ENCODE measurements at places on chromosomes 16 and 17. TPM values are rescaled to one million over a fixed set of nuclear protein-coding genes. Genes with fewer than 3 reads are reported as not detected.

The C17orf78 gene
- total RNA-seq: not detected

The GPR179 gene
- total RNA-seq: 0.06 TPM

The FNDC8 gene
- not detected for total RNA-seq

DNA sequence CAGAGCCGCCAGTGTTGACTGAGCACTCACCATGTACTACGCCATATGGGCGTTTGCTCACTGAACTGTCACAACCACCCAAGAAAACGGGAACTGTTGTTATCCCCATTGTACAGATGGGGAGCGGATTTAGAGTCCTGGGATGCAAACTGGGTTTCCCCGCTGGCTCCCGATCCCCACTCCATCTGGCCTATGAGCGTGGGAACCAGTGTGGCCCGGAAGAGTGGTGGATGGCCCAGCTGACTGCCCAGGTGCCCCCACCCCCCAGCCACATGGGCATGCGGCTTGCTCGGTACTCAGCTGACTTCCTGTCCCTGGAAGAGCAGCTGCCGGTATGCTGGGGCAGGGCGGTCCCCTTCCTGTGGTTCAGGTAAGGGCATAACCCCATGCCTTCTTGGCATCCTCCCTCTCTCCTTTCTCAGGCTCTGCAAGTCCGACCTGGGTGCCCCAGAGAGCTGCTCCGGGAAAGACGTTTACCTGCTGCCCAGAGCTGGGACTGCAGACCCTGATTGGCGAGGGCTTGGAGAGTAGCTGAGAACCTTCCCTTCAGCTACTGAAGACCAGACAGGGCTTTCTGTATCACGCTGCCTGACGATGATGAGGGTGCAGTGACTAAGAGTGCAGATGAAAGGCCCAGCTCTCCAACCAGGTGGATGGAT lies 16.2 kb downstream of the SOCS3 start:
- H3K4me3 ChIP-seq: peak overlapping the region; percentile 30
- no peaks in the 10 kb centered on the region for H3K27me3 ChIP-seq
- H3K36me3 ChIP-seq: no peaks in the 10 kb centered on the region
- peaks cover 91% of the 10 kb centered on the region for H3K4me1 ChIP-seq

DNA sequence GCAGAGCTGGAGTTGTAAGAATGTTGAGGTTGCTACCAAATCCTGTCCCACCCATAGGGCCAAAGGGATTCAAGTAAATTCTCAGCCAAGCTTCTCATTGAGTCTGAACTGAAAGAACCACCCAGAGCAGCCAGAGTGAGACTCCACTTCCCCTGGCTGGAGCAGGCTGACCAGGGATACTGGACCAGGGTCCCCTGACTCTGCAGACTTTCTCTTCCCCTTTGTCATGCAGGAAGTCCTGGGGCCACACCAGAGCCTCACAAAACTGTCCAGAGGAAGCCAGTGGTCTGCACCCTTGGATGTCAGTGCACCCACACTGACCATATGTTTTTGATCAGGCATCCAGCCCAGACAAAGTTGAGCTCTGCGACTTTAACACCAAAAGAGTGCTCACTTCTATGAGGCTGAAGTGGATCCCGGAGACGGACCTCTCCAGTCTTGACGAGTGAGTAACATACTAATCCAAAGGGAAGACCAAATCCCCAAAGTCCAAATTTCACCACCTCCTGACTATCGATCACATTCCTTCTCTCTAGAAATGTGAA lies 4.1 kb downstream of the NXN start:
- H3K36me3 ChIP-seq: no peaks in the 10 kb centered on the region
- H3K27ac ChIP-seq: no peak overlapping the region
- no peak for DNase-seq
- H3K4me1 ChIP-seq: no peaks in the 10 kb centered on the region
- peaks cover 10% of the 10 kb centered on the region for H3K27me3 ChIP-seq

DNA sequence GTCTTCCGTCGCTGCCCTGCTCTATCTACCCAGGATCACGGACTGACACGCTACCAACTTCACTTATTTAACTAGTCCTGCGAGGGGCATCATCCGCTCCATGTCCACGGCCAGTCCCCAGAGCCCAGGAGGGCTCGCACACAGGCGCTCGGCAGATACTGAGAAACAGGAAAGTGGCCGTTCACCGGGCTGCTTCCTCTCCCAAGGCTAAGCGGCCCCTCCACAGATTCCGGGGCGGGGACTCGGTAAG lies 388 bp downstream of the OXLD1 start:
- peaks cover 32% of the 10 kb centered on the region for H3K36me3 ChIP-seq
- DNase-seq: no peak
- H3K27me3 ChIP-seq: no peaks in the 10 kb centered on the region
- peak overlapping the region; percentile 61 for H3K27ac ChIP-seq

DNA sequence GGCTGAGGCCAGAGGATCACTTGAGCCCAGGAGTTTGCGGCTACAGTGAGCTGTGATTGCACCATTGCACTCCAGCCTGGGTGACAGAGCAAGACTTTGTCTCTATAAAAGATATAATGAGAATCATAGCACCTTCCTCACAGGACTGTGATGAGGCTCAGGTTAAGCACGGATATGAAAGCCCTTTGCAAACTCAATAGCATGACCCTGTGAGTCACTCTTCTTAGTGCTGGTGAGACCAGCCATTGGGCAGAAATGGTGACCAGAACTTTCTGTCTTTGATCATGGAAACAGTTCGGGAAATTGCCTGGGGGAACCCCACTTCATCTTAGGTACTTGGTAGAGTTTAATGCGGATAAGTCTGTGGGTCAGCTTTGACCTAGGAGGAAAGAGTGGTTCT lies 144.2 kb downstream of the PRKCB start:
- DNase-seq: no peak
- no peak overlapping the region for H3K27ac ChIP-seq
- H3K4me1 ChIP-seq: peaks cover 25% of the 10 kb centered on the region
- H3K27me3 ChIP-seq: no peaks in the 10 kb centered on the region

GRCh38 chr17:79075861-79076406 lies 1.3 kb downstream of the ENGASE start:
- no peak for DNase-seq
- H3K4me1 ChIP-seq: peaks cover 2% of the 10 kb centered on the region
- H3K36me3 ChIP-seq: no peaks in the 10 kb centered on the region
- H3K27ac ChIP-seq: peak overlapping the region; percentile 48

DNA sequence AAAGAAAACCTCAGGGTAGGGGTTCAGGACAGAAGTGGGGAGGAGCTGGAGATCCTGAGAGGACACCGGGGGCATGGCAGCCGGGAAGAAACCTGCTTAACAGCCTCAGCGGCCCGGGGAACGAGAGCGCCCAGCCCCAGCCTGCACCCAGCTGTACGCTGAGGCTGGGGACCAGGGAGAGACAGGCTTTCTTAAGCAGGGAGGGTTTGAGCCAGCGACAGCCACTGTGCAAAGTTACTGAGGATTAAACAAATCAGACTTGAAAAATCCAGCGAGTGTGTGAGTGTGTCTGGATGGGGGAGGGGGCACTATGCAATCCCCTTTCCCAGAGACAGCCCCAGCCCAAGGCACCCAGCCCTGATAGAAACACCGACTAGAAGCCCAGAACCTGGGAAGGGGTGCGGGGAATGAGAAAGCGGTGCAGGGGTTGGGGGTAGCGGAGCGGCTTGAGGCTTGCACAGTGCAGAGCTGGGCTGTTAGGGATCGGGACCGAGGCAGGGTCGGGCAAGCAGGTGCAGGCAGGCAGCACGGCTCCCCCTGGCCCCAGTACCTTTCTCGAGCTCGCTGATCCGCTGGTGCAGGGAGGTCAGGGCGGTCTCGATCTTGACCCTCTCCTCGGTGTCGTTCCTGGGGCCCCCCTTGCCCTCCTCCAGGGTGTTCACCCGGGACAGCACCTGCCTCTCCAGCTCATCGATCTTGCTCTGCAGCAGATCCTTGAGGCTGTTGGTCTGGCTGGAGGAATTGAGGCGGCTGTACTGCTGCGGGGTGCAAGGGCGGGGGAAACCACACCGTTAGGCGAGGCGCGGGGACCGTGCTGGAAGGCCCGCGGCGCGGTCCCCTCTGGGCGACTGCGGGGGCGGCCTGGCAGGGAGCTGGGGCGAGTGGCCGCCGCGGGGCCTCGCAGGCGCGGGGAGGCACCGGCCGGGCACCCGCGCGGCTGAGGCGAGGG lies 1.2 kb downstream of the NPTX1 start:
- H3K4me1 ChIP-seq: peaks cover 64% of the 10 kb centered on the region
- no peak for DNase-seq
- H3K27me3 ChIP-seq: peaks cover 4% of the 10 kb centered on the region
- H3K27ac ChIP-seq: no peak overlapping the region

DNA sequence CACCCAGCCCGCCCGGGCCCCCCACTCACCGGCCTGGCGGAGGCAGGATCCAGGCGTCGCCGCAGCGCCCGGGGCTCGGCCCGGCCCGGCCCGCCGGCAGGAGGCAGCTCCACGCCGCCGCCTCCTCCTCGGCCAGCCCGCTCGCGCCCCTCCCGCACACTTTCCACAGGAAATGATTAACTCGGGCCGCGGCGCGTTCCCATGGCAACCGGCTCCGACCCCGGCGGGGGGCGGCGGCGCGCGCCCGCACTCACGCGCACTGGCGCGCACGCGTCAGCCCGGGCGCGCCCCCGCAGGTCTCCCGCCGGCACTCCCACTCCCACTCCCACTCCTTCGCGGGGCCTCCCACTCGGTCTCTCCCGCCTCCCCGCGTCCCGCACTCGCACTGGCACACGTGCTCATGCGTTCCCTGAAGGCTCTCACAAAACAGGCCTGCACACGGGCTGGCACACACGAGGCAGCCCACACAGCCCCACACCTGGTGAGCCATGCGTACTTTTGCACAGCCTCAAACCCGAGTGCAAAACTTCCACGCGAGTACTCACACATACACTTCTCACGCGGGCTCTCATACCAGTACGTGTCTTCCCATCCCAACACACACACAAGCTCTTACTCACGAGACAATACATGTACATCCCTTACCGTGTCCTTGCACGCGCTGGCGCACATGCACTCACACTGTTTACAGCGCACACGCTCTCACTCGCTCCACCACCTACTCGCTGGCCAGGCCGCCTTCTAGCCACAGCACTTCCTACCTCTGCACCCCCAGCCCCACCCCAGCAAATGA lies at the start of gene KIFC3:
Gene KIFC3 (minus strand): TSS at position 151 of the 793 bp plus-strand sequence. CDS start 4,248 bp downstream, outside the sequence.
- no peak within 1 kb of the TSS for H3K27ac ChIP-seq
- peak within 1 kb of the TSS; percentile 39 for H3K4me3 ChIP-seq
- peak; percentile 53 for DNase-seq

DNA sequence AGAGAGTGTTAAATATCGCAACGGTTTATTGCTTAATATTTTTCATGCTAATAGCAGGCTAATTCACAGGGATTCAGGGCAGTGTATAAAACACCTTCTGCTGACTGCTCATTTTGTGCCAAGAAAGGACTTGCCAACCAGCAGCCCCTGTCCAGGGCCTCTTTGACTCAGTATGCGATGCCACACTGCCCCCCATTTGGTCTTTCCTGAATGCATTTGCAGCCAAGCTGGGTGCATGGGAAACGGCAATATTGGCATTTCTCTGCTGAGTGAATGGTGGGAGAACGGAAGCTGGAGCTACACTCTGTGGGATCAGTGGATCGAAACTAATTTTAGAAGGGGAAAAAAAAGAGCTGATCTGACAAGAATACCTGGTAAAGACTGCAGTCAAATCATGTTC lies 152.9 kb upstream of the C16orf82 start:
- no peaks in the 10 kb centered on the region for H3K4me1 ChIP-seq
- no peak for DNase-seq
- H3K27me3 ChIP-seq: peaks cover 6% of the 10 kb centered on the region
- no peak overlapping the region for H3K4me3 ChIP-seq
- no peaks in the 10 kb centered on the region for H3K36me3 ChIP-seq

GRCh38 chr16:20515688-20516090 lies 60.5 kb downstream of the ACSM2B start:
- H3K4me1 ChIP-seq: no peaks in the 10 kb centered on the region
- no peaks in the 10 kb centered on the region for H3K36me3 ChIP-seq
- no peak for DNase-seq
- H3K27me3 ChIP-seq: no peaks in the 10 kb centered on the region

DNA sequence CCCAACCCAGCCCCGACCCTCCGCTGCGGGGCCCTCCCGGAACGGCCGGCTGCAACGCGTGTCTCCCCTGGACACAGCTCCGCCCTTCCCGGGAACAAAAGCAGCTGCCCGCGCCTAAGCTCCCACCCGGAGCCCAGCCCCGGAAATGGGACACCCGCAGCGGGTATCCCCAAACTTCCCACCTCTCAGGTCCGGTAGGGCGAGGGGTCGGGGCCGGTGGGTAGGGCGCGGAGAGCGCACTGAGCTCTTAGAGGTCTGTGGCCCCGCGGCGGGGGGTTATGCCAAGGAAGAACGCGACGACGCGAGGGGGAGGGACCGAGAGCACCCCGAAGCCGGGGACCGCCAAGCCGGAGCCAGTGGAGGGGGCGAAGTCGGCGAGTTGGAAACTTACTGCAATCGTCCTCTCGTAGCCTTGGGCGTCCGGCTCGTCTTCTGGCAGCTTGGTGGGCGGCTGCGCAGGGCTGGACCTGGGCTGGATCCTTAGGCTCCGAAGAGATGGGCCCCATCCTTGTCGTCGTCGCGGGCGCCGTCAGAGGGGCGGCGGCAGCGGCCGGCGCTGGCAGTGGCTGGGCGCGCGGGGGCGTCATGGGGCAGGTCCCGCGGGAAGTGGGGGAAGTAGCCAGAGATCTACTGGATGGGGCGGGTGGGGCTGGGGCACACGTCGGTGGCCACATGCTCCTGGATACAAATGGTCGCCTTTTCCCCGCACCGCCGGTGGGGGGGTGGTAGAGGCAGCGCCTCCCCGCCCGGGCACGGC lies 6.9 kb downstream of the USP6 start:
- H3K36me3 ChIP-seq: no peaks in the 10 kb centered on the region
- H3K27me3 ChIP-seq: peaks cover 52% of the 10 kb centered on the region
- DNase-seq: no peak

GRCh38 chr16:8600144-8600775 lies 9.9 kb upstream of the TMEM114 start:
- H3K36me3 ChIP-seq: no peaks in the 10 kb centered on the region
- H3K4me3 ChIP-seq: no peak overlapping the region

- H3K27me3 ChIP-seq: peaks cover 18% of the 10 kb centered on the region
- H3K36me3 ChIP-seq: no peaks in the 10 kb centered on the region
- DNase-seq: no peak
- no peak overlapping the region for H3K27ac ChIP-seq
Observed at GRCh38 chr17:42518755-42519545, 17.1 kb upstream of the NAGLU start.

- no peak overlapping the region for H3K4me3 ChIP-seq
- peaks cover 50% of the 10 kb centered on the region for H3K4me1 ChIP-seq
- H3K36me3 ChIP-seq: peaks cover 25% of the 10 kb centered on the region
- no peaks in the 10 kb centered on the region for H3K27me3 ChIP-seq
Observed at GRCh38 chr17:79830303-79830702, 8.9 kb downstream of the CBX4 start.

DNA sequence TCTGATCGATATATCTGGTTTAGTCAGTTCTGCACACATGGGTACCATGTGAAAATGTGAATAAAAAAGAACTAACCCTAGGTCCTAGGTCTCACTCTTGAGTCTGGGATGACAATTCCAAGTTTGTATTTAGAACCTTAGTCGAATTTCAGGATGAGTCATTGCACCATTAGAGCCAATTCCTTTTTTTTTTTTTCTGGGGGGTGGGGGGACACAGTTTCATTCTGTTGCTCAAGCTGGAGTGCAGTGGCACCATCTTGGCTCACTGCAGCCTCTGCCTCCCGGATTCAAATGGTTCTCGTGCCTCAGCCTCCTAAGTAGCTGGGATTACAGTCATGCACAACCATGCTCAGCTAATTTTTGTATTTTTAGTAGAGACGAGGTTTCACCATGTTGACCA lies 41.6 kb downstream of the SPAG9 start:
- H3K27me3 ChIP-seq: no peaks in the 10 kb centered on the region
- no peak for DNase-seq
- H3K36me3 ChIP-seq: no peaks in the 10 kb centered on the region
- no peak overlapping the region for H3K4me3 ChIP-seq
- no peak overlapping the region for H3K27ac ChIP-seq

Data from T-cell (primary cell).